ENCODE measurements at places on chromosomes 7 and 10.

DNA sequence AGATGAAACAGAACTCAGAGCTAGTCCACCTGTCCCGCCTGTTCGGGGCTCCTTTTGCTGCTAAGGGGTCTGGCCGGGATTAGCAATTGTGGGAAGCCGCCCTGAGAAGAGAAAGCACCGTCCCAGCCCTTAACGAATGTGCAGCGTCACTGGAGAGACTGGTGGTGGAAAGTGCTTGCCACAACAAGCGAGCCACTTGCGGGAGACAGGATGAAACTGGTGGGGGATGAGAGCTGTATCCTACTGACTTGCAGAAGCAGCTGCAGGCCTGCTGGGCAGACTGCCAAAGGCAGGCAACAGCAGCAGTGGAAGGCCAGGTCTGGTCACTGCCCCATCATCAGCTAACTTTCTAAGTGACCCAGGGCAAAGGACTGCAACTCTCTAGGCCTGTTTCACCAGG lies 95.4 kb downstream of the FAM53B start:
- DNase-seq: peak; percentile 83

GRCh38 chr10:84244651-84245270 lies at the start of gene RGR:
Gene RGR, plus strand, starts transcription at chr10:84245053. Its CDS starts 38 bp downstream, at chr10:84245091.
- peak; percentile 92 for DNase-seq

GRCh38 chr10:82543631-82544030 lies 668.6 kb downstream of the NRG3 start:
- no peak for DNase-seq

DNA sequence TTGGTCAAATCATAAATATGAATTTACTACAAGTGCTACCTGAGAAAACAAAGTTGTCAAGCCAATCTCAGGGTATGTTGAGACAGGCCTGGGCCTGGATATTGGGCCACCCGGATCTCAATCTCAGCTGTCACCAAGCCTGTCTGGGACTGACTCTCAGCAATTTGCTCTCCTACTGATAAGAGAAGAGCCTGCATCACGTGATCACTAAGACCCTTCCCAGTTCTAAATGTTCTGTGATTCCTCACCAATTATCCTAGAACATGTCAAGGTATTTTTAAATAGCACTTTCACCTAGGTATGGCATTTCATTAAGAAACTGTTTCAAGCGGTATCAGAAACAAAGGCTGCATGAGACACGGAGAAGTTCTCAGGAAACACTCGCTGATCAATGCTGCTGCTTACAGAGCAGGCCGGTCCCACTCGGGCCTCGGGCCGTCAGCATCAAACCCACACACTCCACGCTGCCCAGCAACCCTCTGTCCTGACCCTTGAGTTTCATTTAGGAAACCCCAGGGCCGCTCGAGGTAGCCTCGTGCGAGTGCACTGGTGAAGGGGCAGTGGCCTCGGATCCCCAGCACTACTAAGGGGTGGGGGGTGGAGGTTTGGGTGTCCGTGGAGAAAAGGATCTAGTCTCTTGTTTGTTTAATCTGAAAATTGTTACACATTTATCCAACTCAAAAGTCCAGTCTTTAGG lies 4.1 kb downstream of the KLF6 start:
- DNase-seq: no peak

GRCh38 chr7:8236780-8237407 lies 25.1 kb downstream of the ICA1 start:
- no peak for DNase-seq

DNA sequence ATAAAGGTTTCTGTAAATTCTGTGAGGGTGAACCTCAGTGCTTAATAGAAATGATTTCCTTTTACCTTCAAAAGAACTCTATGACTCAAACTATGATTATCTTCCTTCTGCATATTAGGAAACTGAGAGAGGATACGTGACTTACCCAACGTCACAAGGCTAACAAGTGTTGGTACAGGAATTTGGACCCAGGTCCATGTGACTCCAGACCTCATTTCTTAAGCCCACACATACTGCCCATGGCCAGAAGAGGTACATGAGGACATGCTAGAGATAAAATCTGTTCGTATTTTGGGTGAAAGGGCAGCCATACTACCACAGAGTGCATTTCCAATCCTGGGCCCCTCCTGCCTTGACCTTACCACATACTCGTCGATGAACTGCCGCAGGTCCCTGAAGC lies 61.5 kb upstream of the TM9SF3 start:
- DNase-seq: no peak

DNA sequence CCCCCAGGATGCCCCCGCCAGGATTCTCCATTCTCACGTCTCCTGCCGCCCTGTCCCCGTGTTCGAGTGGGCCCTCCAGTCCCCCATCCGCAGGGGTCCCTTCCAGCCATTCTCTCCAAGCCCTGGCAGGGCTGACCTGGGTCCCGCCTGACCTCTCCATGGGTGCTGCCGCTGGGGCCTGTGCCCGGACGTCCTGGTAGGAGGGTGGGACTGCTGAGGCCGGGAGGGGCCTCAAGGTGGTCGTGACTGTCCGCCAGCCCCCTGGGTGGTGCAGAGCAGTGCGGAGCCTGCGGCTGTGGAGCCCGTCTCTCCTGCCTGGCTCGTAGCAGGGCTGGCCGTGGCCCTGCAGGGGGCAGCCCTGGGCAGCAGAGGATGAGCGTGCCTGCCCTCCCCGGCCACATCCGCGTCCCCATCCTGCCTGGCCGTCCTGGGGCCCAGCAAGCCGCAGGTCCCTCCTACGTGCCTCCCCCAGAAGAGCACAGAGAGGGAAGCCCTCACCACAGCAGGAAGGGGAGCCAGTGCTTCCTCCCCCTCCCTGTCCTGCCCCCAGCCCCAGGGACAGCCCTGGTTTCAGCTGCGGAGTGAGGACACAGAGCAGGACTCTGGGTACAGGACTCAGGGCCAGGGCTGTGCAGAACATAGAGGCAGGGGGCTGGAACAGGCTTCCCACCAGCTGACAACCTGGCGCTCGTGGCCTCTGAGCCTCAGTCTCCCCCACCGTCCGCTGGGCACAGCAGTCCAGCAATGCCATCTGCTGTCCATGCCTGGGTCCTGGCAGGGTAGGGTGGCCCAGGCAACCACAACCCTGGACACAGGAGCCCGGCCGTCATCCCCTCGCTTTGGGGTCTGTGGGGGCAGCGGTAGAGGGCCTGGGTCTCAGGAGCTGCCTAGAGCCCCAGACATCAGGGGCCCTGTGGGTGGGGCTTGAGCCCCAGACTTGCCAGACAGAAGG lies 1.5 kb upstream of the GRIFIN start:
- peak; percentile 39 for DNase-seq

GRCh38 chr10:88515235-88515634 lies 67.9 kb downstream of the RNLS start:
- no peak for DNase-seq

DNA sequence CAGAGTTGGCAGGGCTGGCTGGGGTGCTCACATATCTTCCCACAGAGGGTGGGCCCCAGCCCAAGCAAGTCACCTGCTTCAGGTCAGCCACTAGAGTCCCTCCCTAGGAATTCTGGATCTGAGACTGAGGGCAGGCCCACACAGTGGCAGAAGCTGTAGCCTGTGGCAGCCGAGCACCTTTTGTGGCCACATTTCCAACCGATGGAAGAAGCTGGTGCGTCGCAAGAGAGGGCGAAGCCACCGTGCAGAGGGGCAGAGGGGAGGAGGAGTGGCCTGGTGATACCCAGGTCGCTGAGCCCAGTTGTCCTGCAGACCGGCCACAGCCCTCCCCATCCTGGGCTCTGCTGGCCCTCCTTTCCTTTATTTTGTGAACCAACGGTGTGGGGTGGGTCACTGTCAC lies 5.3 kb downstream of the POLM start:
- no peak for DNase-seq

DNA sequence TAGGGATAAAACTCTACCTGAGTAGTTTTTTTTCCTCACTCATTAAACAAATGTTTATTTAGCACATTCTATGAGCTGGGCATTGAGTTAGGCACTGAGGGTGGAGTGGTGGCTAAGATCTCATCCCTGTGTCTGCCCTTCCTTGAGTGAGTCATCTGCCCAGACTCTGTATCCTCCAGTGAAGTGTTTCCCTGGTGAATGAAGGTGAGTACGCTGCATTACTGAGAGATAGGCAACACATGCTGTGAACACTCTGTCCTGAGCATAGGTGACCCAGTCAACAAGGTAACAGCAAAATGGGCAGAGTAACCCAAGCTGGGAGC lies 5.8 kb downstream of the PITX3 start:
- no peak for DNase-seq

GRCh38 chr7:157467496-157468212 lies 130.8 kb downstream of the DNAJB6 start:
- no peak for DNase-seq

DNA sequence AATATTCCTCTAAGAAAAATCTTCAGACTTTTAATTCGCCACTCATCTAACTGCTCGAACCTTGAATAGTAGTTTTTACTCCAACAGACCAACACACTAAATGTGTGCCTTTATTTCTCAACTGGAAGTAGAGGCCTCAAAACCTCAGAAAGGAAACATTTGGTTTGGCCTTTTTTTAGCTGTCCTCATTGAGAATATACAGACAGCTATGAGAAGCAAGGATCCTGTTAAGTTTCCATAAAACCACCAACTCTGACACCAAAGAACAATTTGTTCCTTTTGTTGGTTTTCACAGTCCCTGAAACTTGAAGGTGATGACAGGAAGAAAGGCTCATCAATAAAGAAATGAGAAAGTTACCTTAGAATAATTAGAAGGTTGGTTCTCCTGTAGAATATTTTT lies 199.2 kb upstream of the MEOX2 start:
- no peak for DNase-seq

- DNase-seq: no peak
These were observed 63.1 kb downstream of the TMEM209 start for GRCh38 chr7:130141884-130142653.

GRCh38 chr10:7766241-7766640 lies 21.6 kb downstream of the KIN start:
- DNase-seq: no peak

DNA sequence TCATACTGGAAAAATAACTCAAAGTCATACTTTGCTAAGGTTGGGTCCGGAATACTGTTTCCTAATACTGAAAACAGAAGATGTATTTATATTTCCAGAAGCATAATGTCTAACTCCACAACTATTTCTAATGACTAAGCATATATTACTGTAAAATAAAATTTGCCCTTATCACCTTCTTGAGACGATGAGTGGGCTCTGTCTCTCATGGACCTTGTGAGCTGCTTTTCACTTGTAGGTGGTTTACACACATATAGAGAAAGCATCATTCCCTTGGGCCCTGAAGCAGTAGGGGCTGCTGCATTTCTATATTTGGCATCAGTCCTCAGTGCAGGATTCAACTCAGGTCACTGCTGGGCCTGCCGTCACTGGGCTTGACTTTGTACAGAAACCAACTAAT lies 10.7 kb upstream of the FAM13C start:
- DNase-seq: no peak

GRCh38 chr7:118492466-118492865 lies 268.0 kb downstream of the ANKRD7 start:
- DNase-seq: no peak

GRCh38 chr10:12839941-12840611 lies 161.4 kb downstream of the CCDC3 start:
- no peak for DNase-seq

DNA sequence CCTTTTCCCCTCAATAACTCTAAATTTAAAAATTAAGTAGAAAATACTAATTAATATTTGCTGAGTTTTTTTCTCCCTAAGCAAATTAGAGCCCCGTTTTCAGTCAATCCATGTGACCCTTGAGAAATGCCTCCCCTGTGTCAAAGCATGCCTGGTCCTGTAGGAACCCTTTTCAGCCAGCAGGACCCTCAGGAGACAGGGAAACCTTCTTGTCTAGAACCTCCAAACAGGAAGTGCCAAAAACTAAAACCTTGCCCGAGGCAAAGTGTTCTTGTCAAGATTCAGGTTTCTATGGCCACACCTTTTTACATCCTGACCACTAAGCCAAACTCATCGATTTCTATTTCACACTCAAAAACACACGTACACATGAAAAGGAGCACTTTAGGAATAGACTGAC lies 60.1 kb upstream of the NFE2L3 start:
- DNase-seq: no peak

DNA sequence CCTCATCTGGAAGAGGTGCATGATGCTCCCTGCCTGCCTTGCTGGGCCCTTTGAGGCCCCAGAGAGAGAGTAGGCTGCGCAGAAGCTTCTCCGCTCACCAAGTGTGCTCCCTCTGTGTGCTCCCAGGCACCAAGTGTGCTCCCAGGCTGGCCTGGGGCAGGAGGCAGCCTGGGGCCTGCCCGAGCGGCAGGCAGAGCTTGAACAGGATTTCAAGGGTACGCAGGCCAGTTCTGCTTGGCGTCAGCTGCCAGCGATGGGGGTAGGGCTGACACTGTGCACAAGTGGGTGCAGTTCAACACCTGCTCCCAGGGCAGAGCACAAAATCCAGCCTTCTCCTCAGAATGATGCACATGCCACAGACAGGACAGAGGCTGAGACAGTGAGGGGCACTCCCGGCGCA lies 119.7 kb downstream of the FAM53B start:
- no peak for DNase-seq

DNA sequence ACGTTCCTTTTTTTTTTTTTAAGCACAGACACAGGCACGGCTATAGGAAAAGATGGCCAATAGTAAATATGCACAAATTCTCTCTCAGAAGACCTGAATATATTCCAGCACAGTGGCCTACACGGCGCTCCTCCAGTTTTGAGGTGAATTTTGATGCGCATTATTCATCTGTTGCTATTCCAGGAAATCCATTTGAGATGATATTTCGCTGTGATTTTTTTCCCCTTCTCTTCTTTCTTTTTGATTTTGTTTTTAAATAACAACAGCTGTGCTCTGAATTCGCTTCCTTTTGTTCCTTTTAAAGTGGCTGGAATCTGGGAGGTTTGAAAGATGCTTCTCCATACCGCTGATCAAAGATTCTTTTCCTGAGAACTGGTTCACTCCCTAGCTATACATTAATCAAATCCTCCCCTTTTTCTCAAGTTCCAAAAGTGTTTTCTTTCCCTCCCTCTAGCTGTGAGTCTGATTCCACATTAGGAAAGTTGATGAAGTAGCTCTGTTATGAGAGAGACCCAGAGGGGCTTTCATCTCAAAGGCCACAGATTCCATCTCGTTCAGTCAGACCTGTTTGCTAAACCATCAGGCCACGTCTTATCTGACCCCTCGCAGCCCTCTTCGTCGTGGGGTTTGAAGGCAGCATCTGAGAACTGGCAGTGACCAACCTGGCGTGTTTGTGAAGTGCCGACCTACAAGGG lies 602.7 kb upstream of the NRP1 start:
- DNase-seq: no peak

DNA sequence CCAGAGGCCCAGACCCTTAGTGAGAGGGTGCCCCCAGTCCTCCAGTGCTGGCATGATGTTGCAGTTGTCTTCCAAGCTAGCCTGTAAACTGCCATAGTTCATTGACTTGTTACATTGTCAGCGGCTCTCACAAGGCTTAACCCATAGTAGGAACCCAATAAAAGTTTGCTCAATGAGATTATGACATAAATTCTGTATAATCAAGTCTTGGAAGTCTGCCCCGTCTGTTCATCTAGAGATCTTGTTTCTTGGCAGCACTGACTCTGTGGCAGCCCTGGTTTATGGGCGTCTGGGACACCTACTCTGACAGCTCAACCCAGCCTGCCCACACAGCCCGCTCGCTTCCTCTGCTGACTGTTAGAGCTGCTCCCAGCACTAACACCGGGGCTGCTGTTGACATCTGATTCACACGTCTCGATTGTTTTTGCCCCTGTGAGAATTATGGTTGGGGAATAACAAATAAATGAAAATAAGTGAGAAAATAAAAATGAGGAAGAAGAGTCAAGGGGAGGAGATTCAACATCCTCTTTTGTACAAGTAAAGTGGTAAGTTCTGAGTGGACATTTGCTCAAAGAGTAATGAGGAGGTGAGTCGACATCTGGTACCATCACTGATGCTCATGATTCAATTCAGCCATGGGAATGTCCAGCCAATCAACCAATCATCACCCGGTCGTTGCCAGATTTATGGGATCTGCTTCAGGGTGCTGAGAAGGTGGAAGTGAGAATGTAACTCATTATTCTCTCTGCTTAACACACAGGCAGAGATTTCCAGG lies 160.8 kb downstream of the SPAG6 start:
- no peak for DNase-seq

All from dorsolateral prefrontal cortex (tissue), 122 donors.